ENCODE measurements at places on chromosomes 11 and 22. TPM values are rescaled to one million over a fixed set of nuclear protein-coding genes. Genes with fewer than 3 reads are reported as not detected.

DNA sequence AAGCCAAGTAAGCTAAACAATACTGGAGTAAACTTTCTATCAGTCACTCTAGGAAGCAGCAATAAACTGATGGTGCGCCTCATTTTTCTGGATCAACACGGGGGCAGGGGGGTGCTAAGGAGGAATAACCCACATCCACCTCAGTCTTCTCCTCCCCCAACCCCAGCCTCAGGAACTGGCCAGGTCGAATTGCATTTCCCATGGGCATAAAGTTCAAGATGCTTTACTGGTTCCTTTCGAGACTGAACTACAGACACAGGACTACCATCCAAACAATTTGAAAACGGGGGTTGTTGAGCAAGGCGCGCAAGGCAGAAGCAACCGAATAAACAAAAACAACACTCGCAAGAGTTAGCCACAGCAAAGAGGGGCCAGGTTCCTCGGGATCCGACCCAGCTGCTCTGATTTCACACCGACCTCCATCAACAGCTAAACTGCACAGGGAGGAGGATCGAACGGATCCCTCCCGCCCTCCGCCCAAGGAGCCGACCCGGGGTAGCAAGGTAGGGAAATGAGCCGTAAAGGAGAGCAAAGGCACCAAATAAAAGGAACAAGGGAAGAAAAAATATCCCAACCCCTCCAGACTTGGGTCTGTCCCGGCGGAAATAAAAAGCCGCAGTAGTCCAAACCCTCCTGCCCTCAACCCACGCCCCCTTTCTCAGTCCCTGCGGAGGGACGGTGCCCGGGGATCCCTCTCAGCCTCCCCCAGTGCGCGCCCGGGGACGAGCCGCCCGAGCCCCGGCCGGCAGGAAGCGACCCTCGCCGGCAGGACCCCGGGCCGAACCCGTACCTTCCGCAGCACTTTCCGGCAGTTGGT, 801 bp downstream of the SESN3 start:
- DNase-seq = peak; percentile 21

GRCh38 chr11:124801014-124801413, 808 bp upstream of the MSANTD2 start:
- no peak for DNase-seq

GRCh38 chr22:22576244-22576988, 17.4 kb upstream of the PRAME start:
- peak; percentile 42 for DNase-seq

Gene MIOX
- total RNA-seq = not detected

Gene BCO2
- total RNA-seq = 53.3 TPM

Gene GGTLC3
- not detected for total RNA-seq

Gene ADORA2A
- total RNA-seq = 6.0 TPM

Gene MPEG1
- total RNA-seq = 38.1 TPM

Gene MRGPRF
- 12.4 TPM for total RNA-seq

Gene MISFA
- total RNA-seq = 5.9 TPM

Gene KRTAP5-8
- not detected for total RNA-seq
